ENCODE measurements at places on chromosomes 1 and 21.

- DNase-seq = no peak
Measured at GRCh38 chr1:199272628-199273086, 633.8 kb downstream of the PTPRC start.

GRCh38 chr1:206776229-206776628, 3.9 kb upstream of the IL10 start:
- DNase-seq = no peak

DNA sequence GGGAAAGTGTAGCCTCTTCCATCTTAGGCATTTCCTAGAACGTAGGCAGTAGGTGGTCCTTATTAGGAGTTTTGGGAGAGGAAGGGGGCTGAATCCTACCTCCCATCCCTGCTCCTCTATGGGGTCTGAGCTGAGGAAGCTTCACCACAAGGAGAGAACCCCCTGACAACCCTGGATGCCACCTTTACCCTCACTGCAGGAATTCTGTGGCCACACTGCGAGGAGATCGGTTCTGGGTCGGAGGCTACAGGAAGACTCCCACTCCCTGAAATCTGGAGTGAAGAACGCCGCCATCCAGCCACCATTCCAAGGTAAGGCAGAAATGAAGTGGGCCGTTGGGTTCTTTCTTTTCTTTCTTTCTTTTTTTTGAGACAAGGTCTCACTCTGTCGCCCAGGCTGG, 1.5 kb downstream of the MX1 start:
- no peak for DNase-seq

DNA sequence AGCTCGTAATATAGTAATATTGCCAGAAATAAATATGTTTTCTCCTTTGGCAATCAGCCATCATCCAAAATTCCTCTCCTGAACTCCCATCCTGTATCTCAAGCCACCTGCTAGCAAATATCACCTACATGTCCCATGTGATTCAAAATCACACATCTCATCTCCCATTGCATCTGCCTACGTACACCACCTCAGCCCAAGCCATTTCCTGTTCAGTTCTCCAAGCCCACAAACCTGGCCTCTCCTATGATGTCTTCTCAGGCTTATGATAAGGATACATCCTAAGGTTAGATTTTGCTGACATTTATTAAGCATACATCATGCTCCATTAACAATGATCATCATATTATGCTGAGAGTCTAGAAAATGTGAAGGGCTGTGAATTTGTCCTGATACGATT, 31.9 kb upstream of the DEGS1 start:
- no peak for DNase-seq

DNA sequence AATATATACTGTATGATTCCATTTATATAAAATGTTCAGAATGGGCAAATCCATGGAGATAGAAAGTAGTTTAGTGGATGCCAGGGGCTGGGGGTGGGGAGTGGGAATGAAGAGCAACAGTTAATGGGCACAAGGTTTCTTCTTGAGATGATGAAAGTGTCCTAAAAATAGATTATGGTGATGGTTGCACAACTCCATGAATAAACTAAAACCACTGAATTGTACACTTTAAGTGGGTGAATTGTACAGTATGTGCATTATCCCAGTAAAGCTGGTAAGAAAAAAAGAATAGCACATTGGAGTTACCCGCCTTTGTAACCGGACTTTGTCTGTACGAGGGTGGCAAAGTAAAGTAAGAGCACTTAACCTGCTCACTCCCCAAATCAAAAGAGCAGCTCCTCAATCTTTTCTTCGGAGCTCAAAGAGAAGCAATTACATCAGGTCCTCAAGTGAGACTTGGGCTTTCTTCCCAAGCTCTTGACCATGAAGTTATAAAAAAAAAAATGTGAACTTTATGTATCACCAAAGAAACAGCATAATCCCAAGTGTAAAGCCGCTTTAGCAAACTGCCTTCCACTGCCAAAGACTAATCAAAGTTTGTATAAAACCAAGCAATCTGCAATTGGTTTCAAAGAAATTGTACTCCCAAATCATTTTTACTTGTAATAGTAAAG, 32.1 kb downstream of the ALDH9A1 start:
- no peak for DNase-seq

GRCh38 chr1:84570436-84571149, 3.6 kb downstream of the CTBS start:
- no peak for DNase-seq

- DNase-seq = no peak
Measured at GRCh38 chr1:147336291-147336690, 93.8 kb downstream of the CHD1L start.

GRCh38 chr1:7508052-7508933, 262.8 kb upstream of the VAMP3 start:
- DNase-seq = no peak

DNA sequence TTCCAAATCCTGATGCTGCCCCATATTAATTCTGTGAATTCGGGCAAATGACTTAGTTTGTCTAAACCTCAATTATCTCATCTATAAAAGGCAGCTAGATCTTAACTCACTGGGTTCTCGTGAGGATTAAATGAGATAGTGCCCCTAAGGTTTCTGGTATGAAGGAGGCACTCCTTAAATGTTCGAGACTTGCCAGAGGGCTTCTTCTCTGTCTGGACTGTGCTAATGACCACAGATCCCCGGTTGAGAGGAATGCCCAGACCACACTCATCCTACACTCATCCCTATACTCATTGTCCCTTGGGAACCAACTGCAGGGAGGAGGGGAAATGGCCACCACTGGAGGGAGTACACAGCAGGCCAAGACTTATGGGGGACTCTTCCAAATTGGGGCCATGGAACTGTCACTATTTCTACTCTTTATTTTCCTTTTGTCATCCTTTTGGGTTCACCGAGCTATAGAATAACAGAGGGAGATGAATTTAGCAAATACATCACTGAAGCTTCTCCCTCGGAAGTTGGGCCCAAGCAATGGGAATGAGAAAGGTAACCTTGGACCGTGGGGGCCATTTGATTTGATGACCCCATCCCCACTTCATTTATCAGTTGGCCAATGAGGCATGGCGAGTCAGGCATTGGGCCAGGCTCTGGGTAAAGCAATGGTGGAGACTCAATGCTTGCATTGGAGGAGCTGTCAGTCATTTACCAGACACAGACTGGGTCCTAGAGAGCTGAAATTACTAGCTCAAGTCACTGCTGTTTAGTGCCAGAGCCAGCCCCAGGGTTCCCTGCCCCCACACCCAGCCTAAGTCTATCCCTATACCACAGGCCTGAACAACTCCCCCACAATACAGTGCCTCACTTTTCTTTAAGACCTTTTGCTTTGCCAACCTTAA, 5.1 kb downstream of the ATF3 start:
- no peak for DNase-seq

All from esophagus squamous epithelium (tissue), 5 donors.